Pons (tissue), 1 donor: ENCODE measurements at places on chromosomes 2 and 18.

DNA sequence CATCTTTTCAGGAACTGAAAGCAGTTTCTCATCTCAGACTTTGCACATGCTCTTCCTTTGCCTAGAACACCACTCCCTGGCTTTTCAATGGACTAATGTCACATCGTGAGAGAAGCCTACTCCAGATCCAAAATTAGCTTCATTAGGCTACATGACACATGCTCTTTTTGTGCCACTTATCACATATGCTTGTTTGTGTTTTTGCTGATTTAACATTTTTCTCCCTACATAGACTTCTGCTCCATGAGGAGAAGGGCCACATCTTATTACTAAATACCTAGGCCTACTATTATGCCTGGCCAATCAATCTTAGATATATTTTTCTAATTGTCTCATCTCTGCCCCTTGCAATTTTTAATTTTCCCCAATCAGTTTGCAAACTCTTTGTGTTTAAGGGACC, 186.4 kb upstream of the LHCGR start:
- no peak for DNase-seq

DNA sequence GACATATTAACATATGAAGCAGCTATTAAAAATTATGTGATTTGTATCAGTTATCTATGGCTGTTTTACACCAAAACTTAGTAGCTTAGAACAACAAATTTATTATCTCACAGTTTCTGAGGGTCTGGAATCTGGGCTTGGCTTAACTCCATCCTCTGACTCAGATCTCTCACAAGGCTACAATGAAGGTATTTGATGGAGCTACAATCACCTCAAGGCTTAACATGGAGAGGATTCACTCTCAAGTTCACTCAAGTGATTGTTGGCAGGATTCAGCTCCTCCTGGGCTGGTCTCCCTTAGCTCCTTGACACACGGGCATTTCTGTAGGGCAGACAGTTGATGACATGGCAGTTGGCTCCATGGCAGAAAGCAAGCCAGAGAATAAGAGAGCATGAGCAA, 133.0 kb upstream of the SLC14A2 start:
- no peak for DNase-seq

GRCh38 chr2:162058973-162059668, 14.9 kb downstream of the DPP4 start:
- DNase-seq = no peak

- DNase-seq = no peak
These were observed 36.0 kb downstream of the CSRNP3 start for GRCh38 chr2:165505514-165505913.

- no peak for DNase-seq
These were observed 71.3 kb downstream of the FASTKD2 start for GRCh38 chr2:206836722-206837121.

- no peak for DNase-seq
These were observed 133.4 kb downstream of the NRP2 start for GRCh38 chr2:205815673-205816072.

- no peak for DNase-seq
These were observed 31.5 kb upstream of the SCG2 start for GRCh38 chr2:223633656-223634055.

GRCh38 chr2:199717587-199717907, 133.4 kb downstream of the FTCDNL1 start:
- no peak for DNase-seq

DNA sequence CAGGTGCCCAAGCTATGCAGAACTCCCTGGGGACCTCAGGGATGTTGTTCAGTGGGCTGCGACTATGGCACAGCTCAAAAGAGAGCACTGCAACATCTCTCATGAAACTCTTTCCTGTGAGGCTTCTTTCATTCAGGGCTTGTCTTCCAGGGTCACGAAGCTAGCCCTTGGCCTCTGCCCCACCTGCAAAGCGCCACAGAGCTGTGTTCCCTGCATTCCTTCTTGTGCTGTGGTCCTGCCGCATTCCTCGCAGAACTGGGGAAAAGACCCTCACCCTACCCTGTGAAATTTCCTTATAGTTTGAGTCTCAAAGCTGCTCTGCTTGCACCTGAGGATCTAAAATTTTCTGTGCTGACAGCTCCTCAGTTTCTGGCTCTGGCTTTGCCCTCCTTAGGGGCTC, 26.3 kb upstream of the ITGB6 start:
- no peak for DNase-seq

- DNase-seq = no peak
These were observed 303.9 kb downstream of the ETAA1 start for GRCh38 chr2:67701011-67701410.

DNA sequence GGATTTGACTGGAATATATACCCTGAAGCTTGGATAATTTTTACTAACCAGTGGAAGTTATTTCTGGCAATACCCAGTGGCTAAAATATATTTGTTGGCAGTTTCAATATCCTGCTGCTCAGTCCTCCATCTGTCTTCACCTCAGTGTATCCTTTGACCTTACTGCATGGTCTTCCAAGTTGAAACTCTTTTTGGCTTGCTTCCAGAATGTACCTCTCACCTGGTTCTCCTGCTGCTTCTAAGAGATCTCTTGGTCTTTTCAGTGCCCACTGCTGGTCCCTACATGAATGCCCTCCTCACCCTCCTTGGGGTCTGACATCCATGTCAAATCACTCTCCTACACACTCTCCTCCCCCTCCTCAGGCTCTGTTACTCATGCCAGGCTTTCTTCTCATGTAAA, 4.8 kb upstream of the KDM3A start:
- no peak for DNase-seq

DNA sequence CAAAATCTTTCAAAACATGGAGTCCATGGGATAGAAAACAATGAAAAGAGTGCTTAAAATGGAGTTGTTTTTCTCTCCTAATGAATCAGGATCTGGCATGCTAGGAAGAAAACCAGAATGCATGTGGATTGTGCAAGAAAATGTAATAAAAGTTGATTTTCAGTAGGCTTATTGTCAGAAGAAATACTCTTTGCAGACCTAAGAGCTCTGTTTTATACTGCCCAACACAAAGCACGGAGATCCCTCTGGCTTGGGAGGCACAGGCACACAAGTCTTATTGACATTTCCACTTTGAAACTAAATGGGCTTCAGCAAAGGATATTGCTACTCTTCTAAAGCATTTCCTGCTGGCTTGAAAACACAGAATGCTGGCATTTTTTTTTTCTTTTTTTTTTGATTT, 15.5 kb upstream of the DAPL1 start:
- DNase-seq = no peak

DNA sequence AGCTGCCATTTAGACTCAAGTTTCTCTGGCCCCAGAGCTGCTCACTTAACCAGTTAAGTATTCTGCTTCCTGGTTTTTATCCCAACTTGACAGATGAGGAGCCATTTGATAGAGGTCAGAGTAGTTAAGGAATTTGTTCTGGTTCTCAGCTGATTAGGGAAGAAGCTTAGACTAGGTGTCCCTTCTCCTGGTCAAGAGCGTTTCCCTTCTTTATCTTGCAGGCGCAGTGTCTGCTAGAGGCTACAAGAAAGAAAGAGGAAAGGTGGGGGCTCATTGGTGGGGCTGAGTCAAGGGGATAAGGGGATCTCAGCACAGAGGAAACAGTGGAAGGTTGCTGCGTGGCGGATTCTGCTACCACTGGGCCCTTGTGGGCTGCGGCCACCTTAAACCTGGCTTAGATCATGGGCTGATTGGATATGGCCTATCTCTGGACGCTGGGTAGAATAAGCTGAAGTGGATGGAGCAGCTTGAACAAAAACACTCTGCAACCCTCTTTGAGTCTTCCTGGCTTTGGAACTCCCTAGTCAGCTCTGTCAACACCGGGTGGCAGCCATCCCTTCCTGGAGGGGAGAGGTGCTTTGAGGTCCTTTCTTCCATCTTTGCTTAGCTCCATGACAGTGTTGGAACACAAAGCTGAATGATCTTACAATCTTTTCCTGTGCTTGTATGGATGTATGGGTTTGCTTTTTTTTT, 70.8 kb downstream of the QPCT start:
- no peak for DNase-seq

- no peak for DNase-seq
These were observed 28.3 kb downstream of the ANXA4 start for GRCh38 chr2:69770193-69770702.

- no peak for DNase-seq
These were observed 54.0 kb upstream of the IMP4 start for GRCh38 chr2:130288467-130289403.
